Left renal pelvis (tissue), 4 donors: ENCODE measurements at places on chromosomes 1 and 21.

GRCh38 chr1:96978901-96979300, 257.3 kb downstream of the PTBP2 start:
- no peak for DNase-seq

DNA sequence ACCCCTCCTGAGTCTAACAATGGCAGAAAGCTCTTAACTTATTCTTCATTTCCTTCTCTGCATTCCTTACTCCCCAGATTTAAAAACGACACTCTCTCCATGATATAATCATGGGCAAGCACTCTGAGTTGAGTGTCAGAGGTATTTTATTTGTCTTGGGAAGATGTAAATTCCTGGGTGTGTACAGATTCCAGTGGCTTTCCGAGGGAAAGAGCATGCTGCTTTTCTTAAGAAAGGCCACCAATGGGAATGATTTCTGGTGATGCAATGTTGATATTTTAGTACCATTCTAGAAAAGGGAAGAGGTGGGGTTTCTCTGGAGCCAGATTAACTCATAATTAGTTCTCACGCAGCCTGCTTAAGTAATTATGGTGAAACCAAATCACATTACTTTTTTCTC, 47.8 kb upstream of the BTG3 start:
- DNase-seq: no peak

DNA sequence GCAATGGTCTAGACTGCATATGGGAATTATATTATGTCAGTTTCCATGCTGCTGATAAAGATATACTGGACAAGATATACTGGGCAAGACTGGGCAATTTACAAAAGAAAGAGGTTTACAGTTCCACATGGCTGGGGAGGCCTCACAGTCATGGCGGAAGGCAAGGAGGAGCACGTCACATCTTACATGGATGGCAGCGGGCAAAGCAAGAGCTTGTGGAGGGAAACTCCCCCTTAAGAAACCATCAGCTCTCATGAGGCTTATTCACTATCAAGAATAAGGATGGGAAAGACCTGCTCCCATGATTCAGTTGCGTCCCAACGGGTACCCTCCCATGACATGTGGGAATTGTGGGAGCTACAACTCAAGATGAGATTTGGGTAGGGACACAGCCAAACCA, 21.2 kb downstream of the CCT8 start:
- DNase-seq: no peak

DNA sequence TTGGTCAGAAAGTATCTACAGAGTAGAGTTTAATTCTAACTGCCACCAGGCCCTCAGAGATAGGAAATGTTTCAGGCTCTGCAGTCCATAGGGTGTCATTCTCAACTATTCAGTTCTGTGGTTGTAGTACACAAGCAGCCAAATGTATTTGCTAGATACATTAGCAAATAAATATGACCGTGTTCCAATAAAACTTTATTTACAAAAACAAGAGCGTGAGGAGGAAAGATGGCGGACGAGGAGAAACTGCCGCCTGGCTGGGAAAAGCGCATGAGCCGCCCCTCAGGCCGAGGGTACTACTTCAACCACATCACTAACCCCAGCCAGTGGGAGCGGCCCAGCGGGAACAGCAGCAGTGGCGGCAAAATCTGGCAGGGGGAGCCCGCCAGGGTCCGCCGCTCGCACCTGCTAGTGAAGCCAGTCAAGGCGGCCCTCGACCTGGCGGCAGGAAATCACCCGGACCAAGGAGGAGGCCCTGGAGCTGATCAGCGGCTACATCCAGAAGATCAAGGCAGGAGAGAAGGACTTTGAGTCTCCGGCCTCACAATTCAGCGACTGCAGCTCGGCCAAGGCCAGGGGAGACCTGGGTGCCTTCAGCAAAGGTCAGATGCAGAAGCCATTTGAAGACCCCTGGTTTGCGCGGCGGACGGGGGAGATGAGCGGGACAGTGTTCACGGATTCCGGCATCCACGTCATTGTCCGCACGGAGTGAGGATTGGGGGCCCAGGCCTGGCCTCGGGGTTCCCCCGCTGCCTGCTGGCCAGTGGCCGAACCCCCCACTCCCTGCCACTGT, 286.1 kb downstream of the LRRC40 start:
- no peak for DNase-seq

DNA sequence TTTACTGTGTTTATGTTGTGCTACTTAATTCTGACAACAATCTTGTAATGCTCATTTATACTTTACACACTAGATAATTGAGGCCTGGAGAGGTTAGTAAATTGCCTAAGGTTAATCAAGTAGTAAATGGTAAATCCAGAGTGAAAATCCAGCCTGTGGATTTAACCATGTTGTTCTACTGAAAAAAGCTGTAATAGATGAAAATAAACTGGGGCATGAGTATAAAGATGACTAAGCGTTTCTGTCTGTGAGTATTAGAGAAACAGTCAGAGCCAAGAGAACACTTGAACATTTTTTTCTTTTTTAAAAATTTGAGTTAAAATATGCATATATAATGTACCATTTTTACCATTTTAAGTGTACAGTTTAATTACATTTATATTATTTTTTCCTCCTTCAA, 47.9 kb upstream of the LEPR start:
- DNase-seq: no peak

DNA sequence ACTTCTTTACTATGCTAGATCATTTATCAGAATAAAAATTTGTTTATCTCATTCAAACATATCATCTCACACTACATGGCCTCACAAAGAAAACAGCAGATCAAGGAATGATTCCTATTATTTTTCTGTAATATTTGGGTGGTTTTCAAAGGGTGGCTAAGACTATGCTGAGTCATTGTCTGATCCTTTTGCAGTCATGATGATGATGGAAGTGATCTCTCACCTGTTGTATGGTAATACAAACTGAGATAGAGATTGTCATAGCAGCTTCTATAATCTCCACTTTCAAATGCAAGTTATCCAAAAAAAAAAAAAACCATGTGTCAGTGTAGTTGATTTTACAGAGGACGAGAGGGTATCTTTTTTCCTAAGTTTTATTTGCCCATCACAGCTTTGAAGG, 37.2 kb upstream of the GBP5 start:
- DNase-seq: no peak

- DNase-seq: no peak
These were observed 170.3 kb upstream of the USP24 start for GRCh38 chr1:55385402-55386018.

GRCh38 chr1:197733324-197733723, 42.0 kb downstream of the DENND1B start:
- no peak for DNase-seq

- DNase-seq: no peak
These were observed 636 bp downstream of the INTS3 start for GRCh38 chr1:153728305-153729066.
